ENCODE measurements at places on chromosomes 3 and 15.

- no peaks in the 10 kb centered on the region for H3K36me3 ChIP-seq
- H3K4me1 ChIP-seq: no peaks in the 10 kb centered on the region
- H3K27ac ChIP-seq: no peak overlapping the region
- no peak overlapping the region for H3K4me3 ChIP-seq
- no peaks in the 10 kb centered on the region for H3K27me3 ChIP-seq
Measured at GRCh38 chr3:2540115-2540514, 441.4 kb downstream of the CNTN4 start.

DNA sequence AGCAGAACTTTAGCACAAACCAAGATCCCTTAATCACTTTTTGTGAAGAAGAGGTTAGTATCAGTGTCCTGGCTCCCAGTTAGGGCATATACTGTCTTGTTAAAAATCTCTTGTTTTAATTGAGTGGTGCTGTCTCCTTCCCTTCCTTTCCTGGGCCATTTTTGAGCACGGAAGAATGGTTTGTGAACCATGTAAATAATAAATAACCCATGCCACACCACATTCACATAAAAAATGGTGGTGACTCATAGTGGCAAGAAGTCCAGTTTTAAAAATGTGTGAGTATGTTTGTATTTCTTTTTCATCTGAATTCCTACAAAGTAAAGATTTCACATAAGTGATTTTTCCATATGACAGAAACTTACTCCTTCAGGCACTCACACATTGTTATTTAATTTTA is 59.1 kb upstream of the SPRED1 start:
- H3K36me3 ChIP-seq: no peaks in the 10 kb centered on the region
- H3K27me3 ChIP-seq: no peaks in the 10 kb centered on the region
- no peak overlapping the region for H3K4me3 ChIP-seq
- H3K27ac ChIP-seq: no peak overlapping the region
- no peak for DNase-seq

- H3K27me3 ChIP-seq: no peaks in the 10 kb centered on the region
- no peak overlapping the region for H3K4me3 ChIP-seq
- H3K27ac ChIP-seq: no peak overlapping the region
- H3K36me3 ChIP-seq: peaks cover 61% of the 10 kb centered on the region
Measured at GRCh38 chr3:52483081-52483480, 12.1 kb upstream of the STAB1 start.

DNA sequence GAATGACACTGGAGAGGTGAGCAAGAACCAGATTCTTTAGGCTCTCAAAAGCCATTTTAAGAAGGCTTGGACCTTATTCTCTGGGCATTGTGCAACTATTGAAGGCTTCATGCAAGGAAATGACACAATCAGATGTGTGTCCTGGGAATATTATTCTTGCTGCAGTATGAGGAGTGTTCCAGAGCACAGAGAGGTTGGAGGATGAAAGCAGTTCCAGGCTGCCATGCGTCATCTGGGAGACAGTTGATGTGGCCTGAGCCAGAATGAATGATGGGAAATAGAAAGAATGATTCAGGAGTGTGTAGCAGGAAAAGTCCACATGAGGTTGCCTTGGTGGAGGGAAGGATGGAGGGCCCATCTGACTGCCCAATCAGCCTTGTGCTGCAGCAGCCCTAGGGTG is 123.1 kb downstream of the CHCHD6 start:
- no peak for DNase-seq
- no peak overlapping the region for H3K4me3 ChIP-seq
- no peak overlapping the region for H3K27ac ChIP-seq
- no peaks in the 10 kb centered on the region for H3K27me3 ChIP-seq

- H3K4me1 ChIP-seq: no peaks in the 10 kb centered on the region
- no peak overlapping the region for H3K27ac ChIP-seq
- H3K4me3 ChIP-seq: no peak overlapping the region
Measured at GRCh38 chr3:29329986-29330890, 49.4 kb downstream of the RBMS3 start.

DNA sequence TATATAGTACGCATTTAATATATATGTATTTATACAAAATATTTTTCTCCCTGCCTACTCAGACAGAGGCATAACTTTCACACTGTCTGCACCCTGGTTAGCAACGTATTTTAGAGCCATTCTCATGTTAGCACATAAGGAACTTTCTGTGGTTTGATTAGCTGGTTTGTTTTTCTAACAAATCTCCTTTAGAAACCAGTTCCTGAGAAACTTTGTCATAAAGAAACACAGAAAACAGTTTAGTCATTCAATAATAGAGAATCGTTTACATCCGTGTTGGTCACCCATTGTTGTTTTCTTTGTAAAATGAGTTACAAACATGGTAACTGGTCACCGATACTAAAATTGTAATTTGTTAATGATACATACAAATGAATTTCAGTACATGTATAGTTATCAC is 5.9 kb upstream of the NGRN start:
- no peaks in the 10 kb centered on the region for H3K27me3 ChIP-seq
- H3K36me3 ChIP-seq: no peaks in the 10 kb centered on the region
- no peak for DNase-seq
- H3K4me1 ChIP-seq: peaks cover 5% of the 10 kb centered on the region

DNA sequence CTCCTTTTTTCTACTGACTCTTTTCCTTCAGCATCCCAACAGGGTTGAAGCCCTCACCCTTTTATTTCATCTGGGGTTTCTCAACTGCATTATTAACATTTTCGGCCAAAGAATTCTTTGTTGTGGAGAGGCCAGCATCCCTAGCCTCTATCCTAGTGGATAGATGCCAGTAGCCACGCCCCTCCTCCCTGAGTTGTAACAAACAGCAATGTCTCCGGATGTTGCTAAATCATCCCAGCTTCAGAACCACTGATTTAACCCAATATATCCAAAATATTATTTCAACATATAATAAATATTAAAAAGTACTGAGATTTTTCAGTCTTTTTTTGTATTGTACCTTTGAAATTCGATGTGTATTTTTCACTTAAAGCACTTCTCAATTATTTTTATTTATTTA is 2.0 kb upstream of the RNF111 start:
- no peak overlapping the region for H3K4me3 ChIP-seq
- no peak for DNase-seq
- H3K4me1 ChIP-seq: peaks cover 20% of the 10 kb centered on the region
- no peaks in the 10 kb centered on the region for H3K36me3 ChIP-seq
- H3K27me3 ChIP-seq: no peaks in the 10 kb centered on the region

- H3K4me1 ChIP-seq: no peaks in the 10 kb centered on the region
- DNase-seq: no peak
- H3K27me3 ChIP-seq: no peaks in the 10 kb centered on the region
- no peaks in the 10 kb centered on the region for H3K36me3 ChIP-seq
- H3K27ac ChIP-seq: no peak overlapping the region
Measured at GRCh38 chr3:176351408-176351807, 845.9 kb downstream of the TBL1XR1 start.

Measured in CD4-positive, alpha-beta T cell (primary cell).